ENCODE measurements at places on chromosomes 13 and 19.

GRCh38 chr19:23887642-23888041, 27.0 kb upstream of the ZNF726 start:
- DNase-seq: no peak

- DNase-seq: no peak
Measured at GRCh38 chr13:22432690-22433089, 748.1 kb upstream of the SGCG start.

DNA sequence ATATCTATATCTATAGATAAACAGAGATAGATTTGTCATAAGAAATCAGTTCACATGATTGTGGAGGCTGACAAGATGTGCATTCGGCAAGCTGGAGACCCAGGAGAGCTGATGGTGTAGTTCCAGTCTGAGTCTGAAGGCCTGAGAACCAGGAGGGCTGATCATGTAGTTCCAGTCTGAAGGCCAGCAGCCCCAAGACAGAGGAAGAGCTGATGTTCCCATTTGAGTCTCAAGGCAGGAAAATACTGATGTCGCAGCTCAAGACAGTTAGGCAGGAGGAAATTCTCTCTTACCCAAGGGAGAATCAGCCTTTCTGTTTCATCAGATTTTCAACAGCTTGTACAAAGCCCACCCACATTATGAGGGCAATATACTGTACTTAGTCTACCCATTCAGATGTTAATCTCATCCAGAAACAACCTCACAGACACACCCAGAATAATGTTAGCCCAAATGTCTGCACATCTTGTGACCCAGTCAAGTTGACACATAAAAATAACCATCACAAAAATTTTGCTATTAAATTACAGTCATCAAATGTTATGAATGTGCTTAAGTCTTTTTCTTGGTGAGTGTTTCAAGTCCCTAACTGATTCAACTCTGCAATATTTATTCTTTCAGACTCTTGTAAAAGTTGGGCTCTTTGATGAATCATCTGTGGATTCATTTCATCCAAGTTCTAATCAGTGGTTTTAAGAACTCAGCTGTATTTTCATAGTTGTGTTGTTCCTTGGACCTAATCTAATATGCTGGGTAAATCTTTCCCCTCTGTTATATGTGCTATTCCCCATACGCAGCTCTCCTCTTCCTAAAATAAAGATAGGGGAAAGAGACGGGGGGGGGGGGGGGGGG, 22.7 kb upstream of the LRCH1 start:
- no peak for DNase-seq

GRCh38 chr13:46684287-46685001, 112.5 kb downstream of the ESD start:
- no peak for DNase-seq

DNA sequence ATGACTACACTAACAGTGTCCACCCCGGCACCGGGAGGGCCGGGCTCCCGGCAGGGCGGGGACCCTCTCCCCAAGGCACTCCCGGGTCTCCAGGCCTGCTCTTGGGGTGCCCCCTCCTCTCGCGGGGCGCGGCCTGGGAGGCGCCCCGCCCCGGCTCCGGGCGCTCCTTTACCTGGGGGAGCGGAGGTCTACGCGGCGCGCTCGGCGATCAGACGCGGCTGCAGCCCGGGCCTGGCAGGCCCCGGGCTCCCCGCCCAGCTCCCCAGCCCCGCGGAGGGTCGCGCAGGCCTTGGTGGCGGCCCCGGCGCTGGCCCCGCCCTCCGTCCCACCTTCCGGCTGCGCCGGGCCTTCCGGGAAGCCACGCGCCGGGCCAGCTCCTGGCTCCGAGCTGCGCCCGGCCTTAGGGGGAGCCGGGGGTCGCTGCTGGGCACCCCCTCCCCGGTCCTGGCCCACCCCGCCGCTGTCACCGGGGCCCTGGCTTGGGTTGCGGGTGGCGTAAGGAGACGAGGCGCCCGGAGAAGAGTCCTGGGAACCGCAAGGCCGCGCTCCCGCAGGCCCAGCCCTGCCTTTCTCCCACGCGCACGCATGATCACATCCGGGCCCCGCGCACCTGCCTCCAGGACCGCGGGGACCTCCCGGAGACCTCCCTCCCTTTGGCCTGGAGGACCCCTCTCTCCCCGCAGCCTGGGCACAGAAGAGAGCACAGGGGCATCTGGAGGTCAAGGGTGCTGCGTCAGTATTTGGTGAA, at the start of gene C19orf12:
Gene C19orf12, minus strand, starts transcription at position 309 of the 748 bp plus-strand sequence. CDS start 6,848 bp downstream, outside the sequence.
- DNase-seq: peak; percentile 81

Data from nephron progenitor cell (in vitro differentiated cells).